ENCODE measurements at places on chromosomes 5 and 9.

DNA sequence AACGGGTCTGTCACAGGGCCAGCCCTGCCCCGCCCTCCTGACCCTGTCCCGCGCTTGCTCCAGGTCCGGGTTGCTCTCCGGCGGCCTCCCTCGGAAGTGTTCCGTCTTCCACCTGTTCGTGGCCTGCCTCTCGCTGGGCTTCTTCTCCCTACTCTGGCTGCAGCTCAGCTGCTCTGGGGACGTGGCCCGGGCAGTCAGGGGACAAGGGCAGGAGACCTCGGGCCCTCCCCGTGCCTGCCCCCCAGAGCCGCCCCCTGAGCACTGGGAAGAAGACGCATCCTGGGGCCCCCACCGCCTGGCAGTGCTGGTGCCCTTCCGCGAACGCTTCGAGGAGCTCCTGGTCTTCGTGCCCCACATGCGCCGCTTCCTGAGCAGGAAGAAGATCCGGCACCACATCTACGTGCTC lies 4.2 kb downstream of the B4GALT7 start:
- no peak for DNase-seq

DNA sequence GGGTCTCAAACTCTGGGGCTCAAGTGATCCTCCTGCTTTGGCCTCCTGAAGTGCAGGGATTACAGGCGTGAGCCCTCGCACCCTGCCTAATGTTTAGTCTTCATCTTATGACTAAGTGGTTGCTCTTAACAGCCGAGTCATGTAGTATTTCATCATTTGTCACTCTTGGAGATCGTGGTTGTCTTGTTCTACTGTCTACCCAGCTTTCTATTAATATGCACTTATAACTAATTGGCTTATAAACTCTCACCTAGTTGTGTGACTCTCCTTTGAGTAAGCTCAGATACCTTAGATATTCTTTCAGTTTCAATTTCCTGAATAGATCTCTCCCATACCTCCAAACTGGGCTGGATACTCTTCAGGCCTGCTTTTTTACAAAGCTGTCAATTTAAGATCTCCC lies 19.9 kb downstream of the SLC44A1 start:
- no peak for DNase-seq

DNA sequence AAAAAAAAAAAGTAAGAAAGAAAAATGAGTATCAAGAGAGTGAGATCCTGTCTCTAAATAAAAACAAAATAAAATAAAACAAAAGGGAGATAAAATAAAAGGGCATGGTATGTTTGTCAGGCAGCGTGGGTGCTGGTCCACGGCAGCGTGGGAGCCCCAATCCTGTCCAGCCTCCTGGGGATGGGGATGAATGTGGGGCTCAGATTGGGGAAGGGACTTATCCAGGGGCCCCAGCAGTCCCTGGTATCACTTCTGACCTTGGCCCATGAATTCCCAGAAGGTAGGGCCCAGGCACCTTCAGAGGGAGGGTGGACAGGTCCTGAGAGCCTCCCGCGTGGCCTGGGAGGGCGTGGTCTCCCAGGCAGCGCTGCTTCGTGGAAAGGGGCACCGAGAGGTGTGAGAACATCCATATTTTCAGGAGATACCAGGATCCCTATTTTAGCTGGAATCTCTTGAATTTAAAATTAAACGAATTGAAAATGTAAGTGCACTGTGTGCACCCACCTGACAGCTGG lies 71.2 kb downstream of the ZNF354C start:
- no peak for DNase-seq

DNA sequence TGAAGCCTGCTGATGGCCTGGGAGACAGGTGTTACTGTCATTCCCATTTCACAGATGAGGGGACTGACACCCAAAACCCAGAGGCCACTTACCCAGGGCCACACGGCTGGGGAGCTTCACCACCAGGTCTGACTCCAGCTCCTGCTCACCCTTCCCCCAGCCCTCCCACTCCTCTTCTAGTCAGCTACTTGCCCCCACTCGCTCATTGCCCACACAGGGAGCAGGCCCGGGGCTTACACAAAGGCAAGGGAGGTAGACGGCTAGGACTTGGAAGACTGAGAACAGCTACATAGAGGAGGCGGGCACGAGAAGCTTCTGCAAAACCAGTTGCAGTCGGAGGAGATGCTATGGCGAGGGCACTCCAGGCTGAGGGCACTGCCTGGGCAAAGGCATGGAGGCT lies 21.3 kb downstream of the LMX1B start:
- no peak for DNase-seq

GRCh38 chr5:68419637-68420452 lies 204.3 kb downstream of the PIK3R1 start:
- no peak for DNase-seq

DNA sequence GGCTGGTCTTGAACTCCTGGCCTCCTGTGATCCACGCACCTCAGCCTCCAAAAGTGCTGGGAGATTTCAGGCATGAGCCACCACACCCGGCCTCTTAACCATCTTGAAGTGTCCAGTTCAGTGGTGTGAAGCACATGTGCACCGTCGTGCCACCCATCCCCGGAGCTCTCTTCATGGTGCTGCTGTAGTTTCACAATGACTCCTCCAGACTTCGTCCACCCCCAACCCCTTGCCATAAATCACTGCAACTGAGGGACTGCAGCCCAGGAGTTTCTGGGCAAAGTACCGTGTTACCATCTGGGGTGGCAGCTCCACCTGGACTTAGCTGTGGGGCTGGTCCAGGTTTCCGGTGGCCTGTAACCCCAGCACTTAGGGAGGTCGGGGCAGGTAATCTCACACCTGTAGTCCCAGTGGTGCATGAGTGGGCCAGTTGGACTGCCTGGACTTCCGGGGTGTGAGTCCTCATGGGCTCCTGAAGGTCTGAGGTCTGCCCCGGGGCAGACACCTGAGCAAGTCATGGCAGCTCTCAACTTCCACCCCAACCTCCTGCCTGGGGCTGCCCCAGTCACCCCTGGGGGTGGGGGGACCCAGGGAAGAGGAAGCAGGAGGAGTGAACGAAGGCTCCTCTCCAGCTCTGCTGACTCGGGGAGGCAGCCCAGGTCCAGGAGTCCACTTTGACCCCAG lies 6.6 kb upstream of the N4BP3 start:
- no peak for DNase-seq

DNA sequence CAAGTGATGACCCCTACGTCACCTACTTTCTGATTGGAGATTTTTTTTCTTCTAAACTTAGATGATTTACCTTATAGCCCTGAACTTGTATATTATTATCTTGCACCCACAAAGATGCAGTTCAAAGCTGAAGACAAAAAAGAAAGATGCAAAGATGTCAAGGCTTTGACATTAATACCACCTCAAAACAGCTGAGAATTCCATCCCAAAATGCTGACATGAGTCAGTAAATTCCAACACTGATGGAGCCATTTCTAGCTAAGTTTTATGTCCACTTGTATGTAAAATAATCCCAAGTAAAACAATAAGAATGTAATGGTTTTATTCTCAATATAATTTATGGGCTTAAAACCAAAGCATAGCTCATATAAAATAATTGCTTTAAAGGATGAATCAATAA lies 91.5 kb upstream of the CDH9 start:
- DNase-seq: no peak

Measured in CD4-positive, alpha-beta T cell treated with Interleukin-17A for 1 hour (primary cell).